Mucosa of descending colon (tissue), 3 donors: ENCODE measurements at places on chromosomes 4 and X. TPM values are rescaled to one million over a fixed set of nuclear protein-coding genes. Genes with fewer than 3 reads are reported as not detected.

Gene TMEM156
- total RNA-seq = 0.94 TPM

DNA sequence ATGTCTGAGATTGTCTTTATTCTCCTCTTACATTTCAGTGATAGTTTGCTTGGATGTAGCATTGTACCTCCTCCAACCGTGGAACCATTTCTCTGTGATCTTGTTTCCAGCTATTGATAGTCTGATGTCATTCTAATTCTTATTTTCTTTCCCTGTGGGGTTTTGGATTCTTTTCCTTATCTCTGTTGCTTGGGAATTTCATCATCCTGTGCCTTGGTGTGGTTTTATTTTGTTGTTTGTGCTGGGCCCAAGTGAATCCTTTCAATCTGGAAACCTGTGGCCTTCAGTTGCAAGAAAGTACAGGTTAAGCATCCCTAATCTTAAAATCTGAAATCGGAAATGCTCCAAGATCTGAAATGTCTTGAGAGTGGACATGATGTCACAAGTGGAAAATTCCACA, 22.0 kb downstream of the MSX1 start:
- no peak for DNase-seq

DNA sequence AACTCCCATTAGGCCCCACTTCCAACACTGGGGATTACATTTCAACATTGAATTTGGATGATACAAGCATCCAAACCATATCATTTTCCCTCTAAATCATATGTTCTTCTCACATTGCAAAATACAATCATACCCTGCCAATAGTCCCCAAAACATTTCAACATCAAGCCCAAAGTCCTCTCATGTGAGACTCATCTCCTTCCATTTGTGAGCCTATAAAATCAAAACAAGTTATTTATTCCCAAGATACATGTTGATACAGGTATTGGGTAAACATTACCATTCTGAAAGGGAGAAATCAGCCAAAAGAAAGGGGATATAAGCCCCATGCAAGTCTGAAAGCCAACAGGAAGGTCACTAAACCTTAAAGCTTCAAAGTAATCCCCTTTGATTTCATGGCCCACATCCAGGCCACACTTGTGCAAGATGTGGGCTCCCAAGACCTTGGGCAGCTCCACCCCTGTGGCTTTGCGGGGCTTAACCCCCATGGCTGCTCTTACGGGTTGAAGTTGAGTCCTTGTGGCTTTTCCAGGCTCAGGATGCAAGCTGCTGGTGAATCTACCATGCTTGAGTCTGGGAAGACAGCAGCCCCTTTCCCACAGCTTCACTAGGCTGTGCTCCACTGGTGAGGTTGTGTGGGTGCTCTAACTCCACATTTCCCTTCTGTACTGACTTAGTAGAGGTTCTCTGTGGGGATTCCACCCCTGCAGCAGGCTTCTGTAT, 40.6 kb upstream of the SERTM2 start:
- no peak for DNase-seq

- no peak for DNase-seq
Measured at GRCh38 chrX:111521169-111521568, 9.7 kb downstream of the SERTM2 start.
